ENCODE measurements at places on chromosomes 4 and X.
A peak's percentile ranks its signal among the peaks of the same experiment; 100 is the strongest.

DNA sequence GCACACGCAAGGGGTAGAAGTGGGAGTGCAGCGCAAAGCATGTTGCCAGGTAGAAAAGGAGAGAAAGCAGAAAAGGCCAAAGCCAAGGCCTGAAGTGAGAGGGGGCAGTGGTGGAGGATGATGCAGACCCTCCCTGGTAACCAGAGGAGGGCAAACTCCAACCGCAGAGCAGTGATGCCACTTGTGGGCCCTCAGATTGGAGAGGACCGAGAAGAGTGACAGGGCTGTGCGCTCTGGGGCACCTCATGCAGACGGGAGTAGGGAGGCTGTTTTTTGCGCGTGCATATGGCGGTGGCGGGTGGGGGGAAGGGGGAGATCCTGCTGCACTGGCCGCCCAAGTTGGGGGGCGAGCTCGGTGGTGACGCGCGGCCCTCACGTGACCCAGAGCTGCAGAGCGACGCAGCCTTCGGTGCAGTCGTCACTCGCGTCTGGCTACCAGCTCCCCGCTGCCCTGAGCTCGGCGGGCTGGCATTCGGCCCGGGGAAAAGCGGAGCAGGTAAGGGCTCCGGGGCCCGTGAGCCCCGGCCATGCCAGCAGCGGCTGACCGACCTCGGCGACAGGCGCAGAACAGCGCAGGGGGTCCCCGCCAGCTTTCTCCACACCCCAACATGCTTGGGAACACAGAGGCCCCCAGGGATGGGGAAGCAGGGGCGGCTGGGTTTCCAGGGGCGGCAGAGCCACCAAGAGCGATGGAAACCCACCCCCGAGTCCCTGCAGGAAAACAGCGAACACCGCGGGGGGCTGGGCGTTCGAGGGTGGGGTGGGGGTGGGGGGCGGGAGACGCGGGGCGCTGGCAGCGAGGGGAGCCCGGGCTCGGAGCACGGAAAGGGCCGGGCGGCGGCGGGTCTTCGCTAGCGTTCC is at the start of gene BEX3:
Gene BEX3, plus strand, starts transcription at position 421 of the 861 bp plus-strand sequence. CDS start 984 bp downstream, outside the sequence.
- peak; percentile 29 for DNase-seq

DNA sequence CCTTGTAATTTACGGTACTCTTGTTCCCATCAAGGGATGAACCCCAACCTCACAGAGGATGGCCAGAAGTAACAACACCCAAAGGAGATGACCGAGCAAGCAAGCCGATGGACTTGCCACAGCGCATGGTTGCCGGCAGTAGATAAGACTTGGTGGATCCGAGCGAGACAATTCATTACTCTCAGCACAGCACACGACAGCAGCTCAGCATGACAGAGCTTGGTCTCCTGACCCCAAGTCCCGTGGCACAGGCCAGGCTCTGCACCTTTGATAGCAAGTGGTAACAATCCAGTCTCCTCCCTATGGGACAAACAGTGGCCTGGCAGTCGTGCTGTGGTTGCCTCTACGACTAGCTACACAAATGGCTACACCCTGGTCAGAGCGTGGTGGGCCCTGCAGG is 26.3 kb downstream of the RWDD4 start:
- no peak for DNase-seq

- no peak for DNase-seq
Observed at GRCh38 chr4:101238706-101239105, 108.6 kb downstream of the PPP3CA start.

- DNase-seq: no peak
Observed at GRCh38 chr4:155005395-155006090, 202.9 kb upstream of the NPY2R start.

DNA sequence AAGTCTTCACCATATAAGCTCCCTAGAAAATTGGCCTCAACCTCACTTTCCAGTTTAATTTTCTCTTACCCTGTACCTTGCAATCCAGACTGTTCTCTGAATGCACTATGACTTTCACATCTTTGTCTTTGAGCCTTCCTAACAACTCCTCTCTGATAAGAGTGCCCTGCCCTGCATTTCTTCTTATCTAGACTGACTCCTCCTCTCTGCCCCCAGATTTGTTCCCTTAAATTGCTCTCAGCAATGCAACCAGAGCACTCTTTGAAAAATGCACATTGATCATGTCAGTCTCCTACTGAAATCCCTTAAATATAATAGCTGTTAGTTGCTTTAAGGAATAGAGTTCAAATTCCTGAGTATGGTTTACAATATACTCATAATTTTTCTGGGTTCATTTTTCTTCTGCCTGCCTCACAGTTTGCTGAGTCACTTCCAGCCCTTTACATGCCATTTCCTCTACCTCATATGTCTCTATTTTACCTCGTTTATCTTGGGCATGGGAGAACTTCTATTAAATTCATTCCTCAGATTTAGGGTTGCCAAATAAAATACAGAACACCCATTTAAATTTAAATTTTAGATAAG is 582.7 kb upstream of the AADAT start:
- DNase-seq: no peak

GRCh38 chr4:128241425-128241913 is 46.1 kb downstream of the PGRMC2 start:
- DNase-seq: no peak

DNA sequence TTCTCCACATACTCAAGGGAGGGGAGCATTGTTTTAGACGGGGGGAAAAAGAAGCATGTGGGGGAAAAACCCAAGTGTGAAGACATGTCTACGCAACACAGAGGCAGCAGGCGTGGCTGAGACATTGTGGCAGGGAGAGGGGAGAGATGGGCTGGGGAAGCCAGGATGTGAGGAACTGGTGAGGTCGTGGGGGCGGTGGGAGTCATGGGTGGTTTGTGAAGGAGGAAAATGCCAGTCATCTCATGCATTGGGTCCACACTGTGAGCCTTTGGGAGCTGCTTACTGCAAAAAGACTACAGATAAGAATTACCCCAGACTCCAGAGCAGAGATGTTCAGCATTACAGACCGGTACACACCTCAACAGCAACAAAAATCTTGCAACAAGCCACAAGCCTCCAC is 2.1 kb downstream of the JAKMIP1 start:
- no peak for DNase-seq

- DNase-seq: peak; percentile 8
Observed at GRCh38 chr4:27759611-27760575, 899.3 kb downstream of the STIM2 start.

GRCh38 chrX:147226801-147227200 is 412.3 kb upstream of the CXorf51A start:
- DNase-seq: no peak

- DNase-seq: no peak
Observed at GRCh38 chrX:54067766-54068165, 23.5 kb upstream of the PHF8 start.

GRCh38 chr4:103429283-103429682 is 231.1 kb upstream of the CENPE start:
- DNase-seq: no peak

GRCh38 chrX:148904421-148905111 is 404.1 kb downstream of the AFF2 start:
- no peak for DNase-seq

DNA sequence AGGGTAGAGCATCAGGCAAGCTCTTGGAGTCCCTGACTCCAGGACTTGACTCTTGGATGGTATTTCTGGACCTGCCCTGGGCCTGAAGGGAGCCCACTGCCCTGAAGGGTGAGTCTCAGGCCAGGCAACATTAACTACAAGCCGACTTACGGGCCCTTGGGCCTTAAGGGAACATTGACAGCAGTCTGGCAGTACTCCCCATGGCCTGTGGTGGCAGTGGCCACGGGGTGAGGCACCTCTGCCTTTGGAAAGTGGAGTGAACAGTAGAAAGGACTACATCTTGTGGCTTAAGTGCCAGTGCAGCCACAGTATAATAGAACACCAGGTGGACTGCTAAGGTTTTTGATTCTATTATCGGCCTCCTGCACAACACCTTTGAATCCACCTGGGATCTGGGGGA is 36.3 kb downstream of the SH3BGRL start:
- no peak for DNase-seq

- DNase-seq: no peak
Observed at GRCh38 chr4:183250831-183251230, 69.2 kb downstream of the CLDN22 start.

DNA sequence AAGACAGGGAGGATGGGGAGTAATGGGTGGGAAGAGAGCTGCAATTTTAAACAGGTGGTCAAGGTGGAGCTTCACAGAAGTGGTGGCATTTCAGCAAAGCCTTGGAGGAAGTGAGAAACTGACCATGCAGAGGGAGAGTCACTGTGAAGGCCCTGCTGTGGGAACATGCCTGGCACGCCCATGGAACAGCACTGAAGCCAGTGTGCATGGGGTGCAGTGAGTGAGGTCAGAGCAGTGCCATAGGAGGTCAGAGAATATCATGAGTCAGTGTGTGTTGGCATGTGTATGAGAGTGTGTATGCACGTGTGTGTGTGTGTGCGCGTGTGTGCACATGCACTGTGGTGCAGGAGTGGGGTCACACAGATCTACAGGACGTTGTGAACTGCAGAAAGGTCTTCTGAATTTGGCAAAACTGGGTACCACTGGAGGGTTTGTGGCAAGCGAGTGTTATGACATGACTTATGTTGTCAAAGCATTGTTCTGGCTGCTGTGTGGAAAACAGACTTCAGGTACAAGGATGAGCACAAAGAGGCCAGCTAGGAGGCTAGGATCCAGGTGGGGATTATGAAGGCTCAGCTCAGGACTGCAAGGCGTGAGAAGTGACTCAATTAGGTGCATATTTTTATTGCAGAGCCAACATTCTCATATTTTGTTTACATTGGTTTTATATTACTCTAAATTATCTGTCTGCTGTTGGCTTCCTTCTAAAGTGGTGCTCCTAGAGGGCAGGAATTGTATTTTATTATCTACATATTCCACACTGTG is 34.0 kb downstream of the ZNF827 start:
- peak; percentile 20 for DNase-seq

- no peak for DNase-seq
Observed at GRCh38 chr4:19883841-19884240, 367.9 kb upstream of the SLIT2 start.

- peak; percentile 13 for DNase-seq
Observed at GRCh38 chr4:16224264-16225166, 1.8 kb downstream of the TAPT1 start.

- DNase-seq: no peak
Observed at GRCh38 chrX:97066381-97066780, 182.7 kb downstream of the RPA4 start.

DNA sequence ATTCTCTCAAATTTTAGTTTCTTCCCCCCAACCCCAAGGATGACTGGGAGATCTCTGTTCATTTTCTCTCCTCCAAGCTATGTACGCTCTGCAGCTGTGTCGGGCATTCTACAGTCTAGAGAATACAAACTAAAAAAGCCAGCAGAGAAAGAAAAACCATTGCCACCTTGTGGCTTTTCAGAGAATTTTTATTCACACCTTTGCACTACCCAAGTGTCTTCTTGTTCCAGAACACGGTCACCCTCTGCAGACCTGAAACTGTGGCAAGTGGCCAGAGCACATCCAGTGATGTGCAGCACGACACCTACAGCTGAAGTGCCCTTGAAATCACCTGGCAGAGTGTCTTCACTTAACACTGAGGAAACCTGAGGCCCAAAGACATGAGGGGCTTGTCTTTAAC is 68.6 kb downstream of the CHST7 start:
- DNase-seq: peak; percentile 13

DNA sequence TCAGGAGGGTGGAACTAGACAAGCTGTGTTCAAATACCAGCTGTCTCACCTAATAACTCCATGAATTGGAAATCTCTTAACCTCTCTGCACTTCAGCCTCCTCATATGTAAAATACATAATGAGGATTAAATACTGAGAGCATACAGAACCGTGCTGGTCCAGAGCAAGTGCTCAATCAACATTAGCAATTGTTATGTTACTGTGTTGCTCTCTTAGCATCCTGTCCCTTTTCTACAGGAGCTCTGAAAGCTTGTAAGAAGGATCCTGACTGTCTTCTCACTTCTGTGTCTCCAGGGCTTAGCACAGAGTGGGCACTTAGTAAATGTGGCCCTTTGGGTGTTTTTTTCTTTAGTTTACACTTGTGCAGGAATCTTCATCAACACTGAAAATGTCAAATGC is 1456.1 kb upstream of the IGFBP7 start:
- no peak for DNase-seq

GRCh38 chr4:73311428-73311827 is 52.8 kb upstream of the ANKRD17 start:
- peak; percentile 56 for DNase-seq

DNA sequence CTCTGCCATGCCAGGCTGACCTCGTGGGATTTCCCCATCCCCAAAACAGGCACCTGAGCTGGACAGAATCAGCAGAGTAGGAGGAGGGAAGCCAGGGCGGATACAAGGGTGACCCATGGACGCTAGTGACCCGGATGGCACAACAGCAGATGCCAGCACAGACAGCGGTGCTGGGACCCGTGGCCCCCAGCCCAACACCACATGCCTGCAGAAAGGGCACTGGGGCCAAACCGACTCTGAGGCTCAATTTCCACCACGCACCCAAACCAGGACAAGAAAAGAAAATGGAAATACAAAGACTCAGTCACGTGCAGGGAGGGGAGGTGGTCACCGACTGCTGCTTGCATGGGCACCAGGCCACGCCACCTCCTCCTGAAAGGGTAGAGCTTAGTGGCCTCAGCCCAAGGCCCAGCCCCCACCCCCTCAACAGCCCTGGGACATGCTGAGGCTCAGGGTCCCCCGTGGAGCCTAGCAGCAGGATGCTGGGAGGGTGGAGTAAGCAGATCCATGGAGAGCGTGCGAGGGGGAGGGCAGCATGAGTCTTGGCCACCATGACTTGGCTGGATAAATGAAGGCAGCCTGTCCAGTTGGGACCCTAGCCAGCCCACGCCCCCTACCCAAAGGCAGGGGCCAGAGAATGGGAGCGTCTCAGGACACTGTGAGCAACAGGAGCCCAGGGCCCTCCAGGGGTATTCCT is 47.7 kb downstream of the C4orf50 start:
- DNase-seq: no peak

GRCh38 chrX:74262452-74263209 is 41.3 kb upstream of the ZCCHC13 start:
- DNase-seq: no peak

- DNase-seq: no peak
Observed at GRCh38 chr4:85951-86350, 32.8 kb downstream of the ZNF595 start.

- no peak for DNase-seq
Observed at GRCh38 chrX:106917830-106918500, 2.2 kb upstream of the CLDN2 start.

- DNase-seq: no peak
Observed at GRCh38 chrX:38991656-38992440, 190.6 kb downstream of the MID1IP1 start.

- no peak for DNase-seq
Observed at GRCh38 chrX:54812306-54812705, 4.8 kb downstream of the MAGED2 start.

DNA sequence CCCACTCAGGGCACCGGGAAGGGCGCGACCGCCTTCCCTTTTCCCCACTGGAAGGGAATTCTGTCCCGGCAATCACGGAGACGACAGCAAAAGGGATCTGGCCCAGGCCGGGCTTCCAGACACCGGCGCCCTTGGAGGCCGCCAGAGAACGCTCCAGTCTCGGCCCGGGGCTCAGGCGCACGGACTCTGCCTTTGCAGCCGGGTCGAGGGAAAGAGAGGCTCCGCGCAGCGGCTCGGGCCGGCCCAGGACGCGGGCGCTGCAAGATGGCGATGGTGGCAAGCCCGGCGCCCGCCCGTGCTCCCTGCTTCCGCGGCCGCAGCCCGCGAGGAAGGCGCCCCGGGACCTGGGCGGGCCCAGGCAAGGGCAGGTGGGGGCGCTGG is 1.1 kb downstream of the CTBP1 start:
- DNase-seq: no peak
